ENCODE measurements at places on chromosomes 13 and 19.

- H3K27me3 ChIP-seq = no peaks in the 10 kb centered on the region
- H3K36me3 ChIP-seq = no peaks in the 10 kb centered on the region
- H3K4me1 ChIP-seq = no peaks in the 10 kb centered on the region
- H3K4me3 ChIP-seq = no peak overlapping the region
- H3K27ac ChIP-seq = no peak overlapping the region
- no peak for DNase-seq
Measured at GRCh38 chr13:58478858-58479257, 847.3 kb downstream of the PCDH17 start.

DNA sequence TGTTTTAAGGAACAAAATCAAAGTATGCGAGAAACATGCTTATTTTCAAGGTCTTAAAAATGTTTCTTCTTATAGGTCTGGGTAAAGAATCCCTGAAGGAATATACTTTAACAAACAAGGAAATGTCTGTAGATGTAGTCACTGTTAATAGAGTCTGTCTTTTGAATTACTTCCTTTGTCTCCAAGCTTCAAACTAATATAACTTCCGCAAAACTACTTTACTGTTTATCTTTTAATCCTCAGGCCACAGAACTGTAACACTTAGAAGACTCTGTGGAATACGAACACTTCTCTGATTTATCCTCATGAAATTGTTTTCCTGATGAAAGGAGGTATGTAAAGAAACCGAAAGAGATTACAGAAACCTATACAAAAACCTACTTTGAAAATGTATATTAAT lies 316.0 kb downstream of the PCDH9 start:
- H3K4me3 ChIP-seq = no peak overlapping the region
- no peaks in the 10 kb centered on the region for H3K36me3 ChIP-seq
- H3K4me1 ChIP-seq = no peaks in the 10 kb centered on the region
- no peak for DNase-seq
- no peak overlapping the region for H3K27ac ChIP-seq

GRCh38 chr13:99471221-99472121 lies 29.8 kb upstream of the TM9SF2 start:
- DNase-seq = no peak
- H3K4me3 ChIP-seq = no peak overlapping the region
- peaks cover 4% of the 10 kb centered on the region for H3K36me3 ChIP-seq
- no peak overlapping the region for H3K27ac ChIP-seq
- no peaks in the 10 kb centered on the region for H3K27me3 ChIP-seq
- no peaks in the 10 kb centered on the region for H3K4me1 ChIP-seq

GRCh38 chr13:22789027-22789593 lies 391.7 kb upstream of the SGCG start:
- H3K4me1 ChIP-seq = no peaks in the 10 kb centered on the region
- no peaks in the 10 kb centered on the region for H3K36me3 ChIP-seq
- no peak for DNase-seq
- H3K27me3 ChIP-seq = peaks cover 5% of the 10 kb centered on the region
- no peak overlapping the region for H3K27ac ChIP-seq
- no peak overlapping the region for H3K4me3 ChIP-seq

- DNase-seq = no peak
- H3K36me3 ChIP-seq = no peaks in the 10 kb centered on the region
- H3K4me1 ChIP-seq = no peaks in the 10 kb centered on the region
- no peaks in the 10 kb centered on the region for H3K27me3 ChIP-seq
- no peak overlapping the region for H3K4me3 ChIP-seq
Measured at GRCh38 chr19:32165750-32166149, 179.7 kb upstream of the ZNF507 start.

DNA sequence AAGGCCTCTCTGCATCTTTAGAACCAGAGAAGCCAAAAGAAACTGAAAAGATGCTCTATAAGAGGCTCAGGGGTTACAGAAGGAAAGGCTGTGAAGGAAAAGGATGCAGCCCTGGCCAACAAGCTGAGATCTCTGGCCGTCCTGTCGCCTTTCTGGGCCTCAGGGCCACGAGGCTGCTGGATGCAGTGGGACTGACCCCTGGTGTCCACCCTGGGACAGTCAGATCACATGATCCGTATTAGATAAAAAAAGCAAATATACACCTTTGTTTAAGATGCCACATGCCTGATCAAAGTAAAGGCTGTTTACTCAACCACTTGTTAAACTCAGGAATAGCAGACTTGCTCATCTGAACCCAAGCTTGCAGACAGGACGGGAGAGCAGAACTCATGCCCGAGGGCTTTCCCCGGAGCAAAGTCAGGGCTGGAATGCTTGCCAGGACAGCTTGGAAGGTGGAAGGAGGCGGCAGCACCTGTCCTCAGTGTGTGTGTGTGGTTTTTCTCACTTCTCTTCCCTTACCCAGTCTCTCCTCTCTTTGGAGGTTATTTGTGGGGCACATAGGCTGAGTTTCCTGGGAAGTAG lies 206.5 kb upstream of the TSHZ3 start:
- no peaks in the 10 kb centered on the region for H3K36me3 ChIP-seq
- H3K4me1 ChIP-seq = no peaks in the 10 kb centered on the region
- peak overlapping the region; percentile 86 for H3K27ac ChIP-seq
- no peak overlapping the region for H3K4me3 ChIP-seq
